ENCODE measurements at places on chromosomes 2 and 18.

DNA sequence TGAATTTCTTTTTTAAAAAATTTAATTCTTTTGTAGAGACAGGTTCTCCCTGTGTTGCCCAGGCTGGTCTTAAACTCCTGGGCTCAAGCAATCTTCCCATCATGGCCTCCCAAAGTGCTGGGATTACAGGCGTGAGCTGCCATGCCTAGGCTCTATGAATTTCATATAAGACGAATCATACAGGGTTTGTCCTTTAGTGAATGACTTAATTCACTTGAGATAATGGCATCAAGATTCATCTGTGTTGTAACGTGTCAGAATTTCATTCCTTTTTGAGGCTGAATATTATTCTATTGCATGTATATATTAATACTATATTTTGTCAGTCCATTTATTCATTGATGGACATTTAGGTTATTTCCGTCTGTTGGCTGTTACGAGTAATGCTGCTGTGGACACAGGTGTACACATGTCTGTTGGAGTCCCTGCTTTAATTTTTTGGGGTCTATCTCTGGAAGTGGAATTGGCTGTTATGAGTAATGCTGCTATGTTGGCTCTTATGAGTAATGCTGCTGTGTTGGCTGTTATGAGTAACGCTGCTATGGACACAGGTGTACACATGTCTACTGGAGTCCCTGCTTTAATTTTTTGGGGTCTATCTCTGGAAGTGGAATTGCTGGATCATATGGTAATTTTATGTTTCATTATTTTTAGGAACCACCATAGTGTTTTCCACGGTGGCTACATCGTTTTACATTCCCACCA is 210.6 kb downstream of the CAMKMT start:
- DNase-seq: no peak

GRCh38 chr2:3040496-3041140 is 337.0 kb downstream of the EIPR1 start:
- peak; percentile 41 for DNase-seq

DNA sequence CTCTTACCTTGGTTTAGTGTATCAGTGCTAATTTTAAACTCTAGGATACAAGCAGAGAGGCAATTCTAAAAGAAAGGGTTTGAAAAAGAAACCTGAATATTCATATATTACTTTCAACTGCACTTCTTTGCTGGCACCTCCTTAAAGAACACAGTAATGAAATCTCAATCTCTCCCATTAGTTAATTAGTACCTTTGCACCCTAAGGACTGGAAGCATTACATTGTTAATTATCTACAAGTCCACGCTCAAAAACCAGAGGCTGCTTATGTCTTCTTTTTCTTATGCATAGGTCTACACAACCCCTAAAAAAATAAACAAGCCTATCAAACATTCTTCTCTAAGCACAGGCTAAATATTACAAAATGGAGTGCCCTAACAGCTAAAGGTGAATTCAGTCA is 20.2 kb downstream of the EPHA4 start:
- DNase-seq: no peak

DNA sequence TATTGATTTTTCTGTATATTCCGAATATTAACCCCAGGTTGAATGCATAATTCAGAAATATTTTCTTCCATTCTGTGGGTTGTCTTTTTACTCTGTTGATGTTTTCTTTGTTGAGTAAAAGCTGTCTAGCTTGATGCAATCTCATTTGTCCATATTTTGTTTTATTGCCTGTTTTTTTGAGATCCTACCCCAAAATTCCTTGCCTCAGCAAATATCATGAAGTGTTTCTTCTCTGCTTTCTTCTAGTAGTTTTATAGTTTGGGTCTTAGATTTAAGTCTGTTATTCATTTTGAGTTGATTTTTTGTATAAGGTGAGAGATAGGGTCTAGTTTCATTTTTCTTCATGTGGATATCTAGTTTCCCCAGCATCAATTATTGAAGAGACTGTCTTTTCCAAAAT is 467.9 kb upstream of the GCFC2 start:
- DNase-seq: no peak

DNA sequence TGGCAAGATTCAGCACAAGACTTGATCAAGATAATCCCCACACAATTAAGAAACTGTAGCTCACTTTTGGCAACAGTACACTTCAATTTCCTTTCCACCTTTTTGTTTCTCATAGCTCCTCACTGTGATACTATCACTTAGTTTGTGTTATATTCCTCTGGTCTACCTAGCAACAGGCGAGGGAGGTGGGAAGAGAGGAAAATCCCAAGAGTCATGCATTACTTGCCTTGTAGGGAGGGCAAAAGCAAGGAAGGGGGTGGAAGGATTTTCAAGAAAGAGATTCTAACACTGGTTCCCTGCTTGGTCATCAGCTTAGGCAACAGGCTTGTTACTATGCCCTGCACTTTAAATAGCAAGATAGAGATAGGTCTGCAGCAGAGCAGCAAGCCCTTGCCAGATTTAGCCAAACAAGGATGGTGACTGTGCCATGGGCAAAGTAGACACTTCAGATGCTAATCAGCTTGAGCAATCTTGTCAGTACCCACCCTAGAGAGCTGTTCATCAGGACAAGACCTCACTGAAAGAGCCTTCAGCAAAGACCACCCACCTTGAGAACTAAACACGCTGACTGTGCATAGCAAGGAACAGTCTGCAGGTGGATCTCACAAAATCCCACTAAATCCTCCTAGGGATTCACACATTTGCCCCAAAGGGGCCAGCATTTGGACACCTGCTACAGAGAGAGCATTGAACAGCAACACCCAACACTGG is 134.6 kb downstream of the MBD2 start:
- no peak for DNase-seq

Measured in coronary artery (tissue), 2 donors.